ENCODE measurements at places on chromosomes 2 and 18.

- DNase-seq, result no peak
Measured at GRCh38 chr2:169012812-169013627, 18.1 kb downstream of the ABCB11 start.

- no peak for DNase-seq
Measured at GRCh38 chr2:151252646-151253045, 9.0 kb downstream of the RBM43 start.

DNA sequence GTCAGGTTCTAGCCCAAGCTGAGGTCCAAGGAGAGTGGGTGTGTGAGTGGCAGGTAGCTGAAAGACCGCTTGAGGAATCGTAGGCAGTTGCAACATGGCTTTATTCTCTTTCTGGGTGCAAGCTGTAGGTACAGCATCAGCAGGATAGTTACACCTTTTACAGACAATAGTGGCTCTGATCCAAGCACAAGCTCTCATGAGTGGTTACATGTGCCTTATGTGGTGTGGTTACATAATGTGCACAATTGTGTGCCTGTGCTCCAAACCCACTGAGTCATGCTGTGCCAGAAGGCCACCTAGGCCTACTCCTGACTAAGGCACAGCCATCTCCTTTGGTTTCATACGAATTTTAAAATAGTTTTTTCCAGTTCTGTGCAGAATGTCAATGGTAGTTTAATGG, 227.6 kb downstream of the SATB2 start:
- DNase-seq, result no peak

- no peak for DNase-seq
Measured at GRCh38 chr2:83186105-83186760, 1272.8 kb downstream of the SUCLG1 start.

GRCh38 chr18:79878741-79879378, 72.6 kb downstream of the SLC66A2 start:
- no peak for DNase-seq
